Cardiac atrium fibroblast (primary cell): ENCODE measurements at places on chromosomes 7 and 10. TPM values are rescaled to one million over a fixed set of nuclear protein-coding genes. Genes with fewer than 3 reads are reported as not detected.

The FBXW4 gene
- 14.8 and 15.7 TPM in 2 replicates for total RNA-seq

The GPRIN2 gene
- total RNA-seq = not detected in 2 replicates

The MYL10 gene
- total RNA-seq = not detected in 2 replicates

The BLNK gene
- total RNA-seq = not detected in 2 replicates

The AGMO gene
- total RNA-seq = 0.54 TPM in 1 of 2 replicates, not detected in the other

The PGAM1 gene
- total RNA-seq = 829 and 844 TPM in 2 replicates

The RSPH10B2 gene
- total RNA-seq = not detected in 2 replicates

The NCF1 gene
- 0.32 TPM in 1 of 2 replicates, not detected in the other for total RNA-seq

The SORCS1 gene
- not detected in 2 replicates for total RNA-seq

The TRIP6 gene
- 88.0 and 92.2 TPM in 2 replicates for total RNA-seq

The CCDC3 gene
- 11.2 and 12.2 TPM in 2 replicates for total RNA-seq

The OPN1SW gene
- not detected in 2 replicates for total RNA-seq

The VPS26A gene
- 28.2 and 33.2 TPM in 2 replicates for total RNA-seq

The RPEL1 gene
- under 0.01 TPM in 1 of 2 replicates, not detected in the other for total RNA-seq

The PRKRIP1 gene
- total RNA-seq = 14.4 and 15.7 TPM in 2 replicates

The PNLIPRP3 gene
- total RNA-seq = not detected in 2 replicates

The PSAP gene
- 878 and 914 TPM in 2 replicates for total RNA-seq
